Gastroesophageal sphincter (tissue), 4 donors: ENCODE measurements at places on chromosomes 2 and 18.
A peak's percentile ranks its signal among the peaks of the same experiment; 100 is the strongest.

GRCh38 chr2:165369898-165370296 is 99.6 kb upstream of the CSRNP3 start:
- ATAC-seq: no peak

DNA sequence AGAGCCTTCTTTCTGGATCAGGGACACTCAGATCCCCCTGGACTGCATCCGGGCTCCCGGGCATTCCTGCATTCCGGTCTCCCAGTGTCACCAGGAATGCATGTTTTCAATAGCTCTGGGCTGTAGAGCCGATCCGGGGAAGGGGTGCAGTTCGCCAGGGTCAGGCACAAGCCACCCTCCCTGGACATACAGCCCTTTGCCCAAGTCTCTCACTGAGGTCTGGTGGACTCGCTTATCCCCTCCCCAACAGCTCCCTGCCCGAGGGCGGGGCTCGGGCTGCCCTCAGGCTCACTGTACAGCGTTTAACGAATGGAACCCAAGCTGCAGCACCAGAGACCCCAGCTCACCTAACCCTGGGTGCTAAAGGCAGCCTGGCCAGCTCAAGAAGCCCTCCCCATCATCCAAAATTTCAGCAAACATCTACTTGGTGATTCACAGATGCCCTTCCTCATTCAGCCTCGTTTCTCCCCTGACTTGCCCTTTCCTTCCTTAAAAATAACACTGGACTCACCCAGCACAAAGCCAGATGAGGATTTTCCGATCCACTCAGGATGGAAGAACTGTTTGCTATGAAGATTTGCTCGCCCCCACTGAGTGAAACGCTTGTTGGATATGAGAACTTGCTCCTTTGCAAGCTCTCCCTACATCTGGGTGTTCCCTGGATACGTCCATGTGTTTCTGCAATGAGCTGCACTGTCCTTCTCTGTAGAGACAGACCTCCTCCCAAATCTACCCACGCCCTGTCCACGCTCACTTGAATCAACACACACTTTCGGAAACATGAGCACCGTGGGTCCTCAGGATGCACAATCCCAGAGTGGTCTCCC is 58.1 kb downstream of the PXDN start:
- peak; percentile 14 for ATAC-seq

DNA sequence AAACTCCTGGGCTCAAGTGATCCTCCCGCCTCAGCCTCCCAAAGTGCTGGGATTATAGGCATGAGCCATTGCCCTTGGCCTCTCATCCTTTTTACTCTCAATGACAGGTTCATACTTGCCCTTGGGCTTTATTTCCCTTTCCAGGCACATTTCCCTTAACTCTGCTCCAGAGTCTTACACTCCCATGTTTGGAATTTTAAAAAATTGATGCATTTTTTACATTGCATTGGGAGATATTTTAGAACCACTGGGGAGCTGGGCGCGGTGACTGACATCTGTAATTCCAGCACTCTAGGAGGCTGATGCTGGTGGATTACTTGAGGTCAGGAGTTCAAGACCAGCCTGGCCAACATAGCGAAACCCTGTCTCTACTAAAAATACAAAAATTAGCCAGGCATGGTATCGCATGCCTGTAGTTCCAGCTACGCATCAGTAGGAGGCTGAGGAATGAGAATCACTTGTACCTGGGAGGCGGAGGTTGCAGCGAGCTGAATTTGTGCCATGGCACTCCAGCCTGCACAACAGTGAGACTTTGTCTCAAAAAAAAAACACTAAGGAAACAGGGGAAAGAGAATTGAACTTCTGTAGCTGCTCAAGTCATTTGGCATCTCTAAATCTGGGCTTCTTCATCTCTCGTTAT is 18.2 kb downstream of the TGIF1 start:
- ATAC-seq: no peak

- ATAC-seq: no peak
Observed at GRCh38 chr2:141994066-141994465, 136.8 kb downstream of the LRP1B start.

DNA sequence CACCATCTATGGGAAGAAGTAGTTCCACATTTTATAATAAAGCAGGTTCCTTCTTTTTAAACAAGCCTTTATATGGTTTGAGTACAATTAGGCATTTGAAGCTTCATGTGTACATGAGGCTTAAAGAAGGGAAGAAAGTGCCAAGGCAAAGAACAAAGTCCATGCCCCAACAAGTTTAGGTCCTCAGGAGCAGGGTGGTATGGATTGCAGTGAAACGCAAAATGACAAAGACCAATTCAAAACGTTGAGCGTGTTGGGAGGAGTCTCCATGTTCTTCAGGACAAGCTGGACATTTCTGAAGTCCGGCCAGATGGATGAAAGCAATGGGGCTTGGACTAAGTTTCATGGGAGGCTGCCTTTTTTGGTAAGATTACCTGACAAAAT is 78.8 kb upstream of the FZD5 start:
- ATAC-seq: no peak

DNA sequence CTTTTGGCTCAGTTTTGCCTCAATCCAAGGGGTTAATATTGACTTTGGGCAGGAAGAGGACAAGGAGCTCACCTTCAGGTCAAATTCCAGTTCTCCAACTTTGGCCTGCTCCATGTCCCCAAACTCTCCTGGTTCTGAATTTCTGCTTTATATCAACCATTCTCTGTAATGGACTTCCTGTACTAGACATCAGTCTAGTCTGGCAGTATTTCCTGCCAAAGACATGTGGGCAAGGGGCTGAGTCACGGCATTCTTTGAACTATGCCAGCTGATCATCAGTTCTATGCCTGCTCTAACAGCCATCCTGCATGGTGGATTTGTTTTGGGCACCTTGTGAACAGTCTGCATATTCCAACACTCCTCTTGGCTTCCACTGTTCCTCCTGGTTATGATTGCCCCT is 199.4 kb downstream of the ZEB2 start:
- no peak for ATAC-seq

GRCh38 chr2:75337619-75338018 is 138.3 kb upstream of the TACR1 start:
- no peak for ATAC-seq

DNA sequence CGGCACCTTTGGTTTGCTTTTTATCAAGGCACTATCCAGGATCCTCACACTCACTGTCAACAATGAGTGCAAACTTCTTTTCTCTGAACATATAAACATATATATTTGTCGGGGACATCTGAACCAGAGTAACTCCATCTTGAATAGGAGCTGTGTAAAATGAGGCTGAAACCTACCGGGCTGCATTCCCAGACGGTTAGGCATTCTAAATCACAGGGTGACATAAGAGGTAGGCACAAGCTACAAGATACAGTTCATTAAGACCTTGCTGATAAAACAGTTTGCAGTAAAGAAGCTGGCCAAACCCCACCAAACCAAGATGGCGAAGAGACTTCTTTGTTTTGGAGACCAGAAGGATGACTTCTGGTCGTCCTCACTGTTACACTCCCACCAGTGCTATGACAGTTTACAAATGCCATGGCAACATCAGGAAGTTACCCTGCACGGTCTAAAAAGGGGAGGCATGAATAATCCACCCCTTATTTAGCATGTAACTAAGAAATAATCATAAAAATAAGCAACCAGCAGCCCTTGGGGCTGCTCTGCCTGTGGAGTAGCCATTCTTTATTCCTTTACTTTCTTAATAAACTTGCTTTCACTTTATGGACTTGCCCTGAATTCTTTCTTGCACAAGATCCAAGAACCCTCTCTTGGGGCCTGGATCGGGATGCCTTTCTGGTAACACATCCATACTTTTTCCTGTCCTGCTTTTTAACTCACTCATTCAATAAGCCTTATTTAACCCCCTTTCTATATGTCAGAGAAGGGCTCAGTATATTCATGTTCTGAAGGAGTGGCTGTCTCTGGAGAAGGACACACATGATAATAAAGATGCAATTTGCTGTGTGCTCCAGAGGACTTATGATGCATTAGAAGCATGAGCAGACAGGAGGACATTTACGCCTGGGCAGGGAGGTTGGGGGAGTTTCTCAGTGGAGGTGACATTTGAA is 65.4 kb downstream of the TACR1 start:
- no peak for ATAC-seq

DNA sequence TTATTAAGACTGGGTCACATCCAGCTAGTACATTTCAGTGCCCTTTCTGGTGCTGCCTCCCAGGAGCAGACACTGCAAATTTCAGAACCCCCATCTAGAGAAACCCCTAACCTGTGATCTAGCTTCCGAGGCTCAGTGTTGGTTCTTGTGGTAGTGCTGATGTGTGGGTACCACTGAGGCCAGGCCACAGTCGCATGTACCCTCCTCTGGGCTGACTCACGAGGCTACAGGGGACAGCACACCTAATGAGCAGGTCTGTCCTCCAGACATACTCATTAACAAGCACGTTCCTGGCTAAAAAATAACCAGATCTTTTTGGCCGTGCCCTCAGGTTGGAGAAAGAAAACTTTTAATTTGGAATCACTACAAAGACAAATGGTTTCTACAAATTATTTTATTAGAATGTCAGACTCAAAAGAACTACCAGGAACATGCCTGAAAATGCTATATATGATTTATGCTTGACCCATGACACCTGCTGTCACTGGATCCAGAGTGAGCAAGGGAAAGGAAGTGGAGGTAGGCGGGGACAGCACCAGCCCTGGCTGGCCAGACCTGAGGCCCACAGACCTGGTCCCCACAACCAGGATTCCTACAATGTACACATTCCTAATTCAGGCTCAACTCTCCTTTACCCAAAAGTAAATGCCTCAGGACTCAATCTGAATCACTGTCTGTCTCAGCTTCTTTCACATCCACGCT is 8.5 kb downstream of the CIAO1 start:
- ATAC-seq: no peak
